ENCODE measurements at places on chromosomes 3 and 15.

GRCh38 chr3:157323360-157323759 lies 113.3 kb upstream of the PTX3 start:
- DNase-seq: no peak

DNA sequence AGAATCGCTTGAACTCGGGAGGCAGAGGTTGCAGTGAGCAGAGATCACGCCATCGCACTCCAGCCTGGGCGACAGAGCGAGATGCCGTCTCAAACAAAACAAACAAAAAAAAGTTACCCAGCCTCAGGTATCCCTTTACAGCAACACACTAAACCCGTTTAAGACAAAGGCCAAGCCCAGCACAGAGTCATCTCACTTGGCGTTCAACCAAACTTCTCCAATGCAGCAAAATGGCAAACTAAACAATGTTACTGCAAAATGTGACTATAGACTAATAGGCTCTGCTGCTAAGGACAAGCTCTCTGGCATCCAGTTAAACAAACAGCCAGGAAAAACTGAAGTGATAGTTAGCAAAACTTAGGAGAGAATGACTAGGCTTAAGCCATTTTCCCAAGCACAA lies 6.4 kb upstream of the FAM219B start:
- DNase-seq: no peak

- no peak for DNase-seq
Measured at GRCh38 chr3:40877631-40878463, 321.5 kb upstream of the CTNNB1 start.

GRCh38 chr3:114441386-114441785 lies 147.6 kb downstream of the TIGIT start:
- no peak for DNase-seq

- DNase-seq: no peak
Measured at GRCh38 chr3:101193957-101194356, 126.4 kb downstream of the IMPG2 start.

- DNase-seq: no peak
Measured at GRCh38 chr15:67917636-67918035, 77.8 kb upstream of the RNU6-1 start.

GRCh38 chr15:48250640-48251076 lies 44.6 kb downstream of the SLC12A1 start:
- no peak for DNase-seq

DNA sequence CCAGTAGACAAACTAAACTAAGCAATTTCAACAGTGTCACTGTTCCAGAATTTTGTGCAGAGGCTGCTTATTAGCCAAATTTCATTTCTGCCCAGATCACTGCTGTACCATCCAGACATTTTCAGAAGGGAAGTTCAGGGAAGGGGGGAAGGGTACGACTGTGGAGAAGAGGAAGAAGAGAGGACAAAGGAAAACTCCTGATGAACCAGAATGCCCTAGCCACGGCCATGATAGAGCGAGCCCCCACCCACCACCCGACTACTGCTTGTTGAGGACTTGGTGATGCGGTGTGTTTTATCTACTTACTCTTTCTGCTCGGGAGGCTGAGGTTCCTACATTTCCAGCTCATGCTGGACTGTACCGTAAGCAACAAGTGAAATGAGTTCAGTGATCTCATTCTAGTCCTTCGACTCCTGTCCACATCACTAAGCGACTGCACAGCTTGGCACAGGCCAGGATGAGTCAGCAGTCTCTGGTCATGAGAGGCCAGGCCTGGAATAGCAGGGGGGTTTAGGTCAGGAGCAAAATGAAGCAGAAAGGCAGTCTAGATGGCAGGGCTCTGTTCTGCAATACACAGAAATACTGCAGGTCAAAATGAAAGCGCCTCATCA lies 330.8 kb downstream of the TIGIT start:
- no peak for DNase-seq

- no peak for DNase-seq
Measured at GRCh38 chr3:106728315-106729098, 648.7 kb upstream of the CCDC54 start.
